ENCODE measurements at places on chromosomes 7 and 10.

- DNase-seq, result no peak
- H3K36me3 ChIP-seq, result no peaks in the 10 kb centered on the region
- H3K4me3 ChIP-seq, result no peak overlapping the region
- H3K27me3 ChIP-seq, result peaks cover 29% of the 10 kb centered on the region
- no peak overlapping the region for H3K27ac ChIP-seq
Observed at GRCh38 chr10:6875269-6875865, 295.3 kb upstream of the PRKCQ start.

DNA sequence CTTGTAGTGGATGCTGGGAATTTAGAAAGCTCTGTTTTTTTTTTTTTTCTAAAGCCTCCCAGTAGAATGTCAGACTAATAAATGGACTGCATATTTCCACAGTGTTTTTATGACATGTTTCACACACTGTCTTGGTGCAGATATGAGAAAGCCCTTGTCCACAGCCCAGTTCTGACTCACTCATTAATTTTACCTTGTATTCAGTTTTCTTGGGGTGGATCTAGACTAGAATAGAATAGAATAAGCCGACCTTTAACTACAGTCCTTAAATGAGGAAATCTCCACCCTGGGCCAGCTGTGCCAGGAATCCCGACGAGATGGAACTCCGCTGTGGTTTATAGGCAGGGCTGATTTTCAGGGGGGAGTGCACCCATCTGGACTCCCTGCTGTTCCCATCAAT lies 274.7 kb downstream of the NRG3 start:
- no peak overlapping the region for H3K4me3 ChIP-seq
- no peak for DNase-seq
- no peak overlapping the region for H3K27ac ChIP-seq
- H3K27me3 ChIP-seq, result no peaks in the 10 kb centered on the region
- H3K4me1 ChIP-seq, result no peaks in the 10 kb centered on the region
- no peaks in the 10 kb centered on the region for H3K36me3 ChIP-seq

DNA sequence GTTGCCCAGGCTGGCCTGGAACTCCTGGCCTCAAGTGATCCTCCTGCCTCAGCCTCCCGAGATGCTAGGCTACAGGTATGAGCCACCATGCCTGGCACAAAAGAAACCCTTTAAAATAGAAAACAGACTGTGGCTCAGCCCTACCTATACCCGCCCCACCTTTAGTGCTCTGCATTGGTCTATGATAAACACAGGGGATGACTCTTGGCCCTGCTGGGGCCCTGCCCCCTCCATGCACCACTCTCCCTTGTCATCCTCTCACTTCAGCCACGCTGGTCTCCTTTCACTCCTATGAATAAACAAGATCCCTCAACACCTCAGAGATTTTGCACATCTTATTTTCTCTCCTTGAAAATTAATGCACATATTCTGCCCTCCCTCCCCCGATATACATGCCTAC lies 251.4 kb upstream of the KLF14 start:
- no peak for DNase-seq
- H3K27ac ChIP-seq, result peak overlapping the region; percentile 90
- H3K27me3 ChIP-seq, result no peaks in the 10 kb centered on the region
- peaks cover 60% of the 10 kb centered on the region for H3K4me1 ChIP-seq
- peak overlapping the region; percentile 3 for H3K4me3 ChIP-seq
- H3K36me3 ChIP-seq, result no peaks in the 10 kb centered on the region

DNA sequence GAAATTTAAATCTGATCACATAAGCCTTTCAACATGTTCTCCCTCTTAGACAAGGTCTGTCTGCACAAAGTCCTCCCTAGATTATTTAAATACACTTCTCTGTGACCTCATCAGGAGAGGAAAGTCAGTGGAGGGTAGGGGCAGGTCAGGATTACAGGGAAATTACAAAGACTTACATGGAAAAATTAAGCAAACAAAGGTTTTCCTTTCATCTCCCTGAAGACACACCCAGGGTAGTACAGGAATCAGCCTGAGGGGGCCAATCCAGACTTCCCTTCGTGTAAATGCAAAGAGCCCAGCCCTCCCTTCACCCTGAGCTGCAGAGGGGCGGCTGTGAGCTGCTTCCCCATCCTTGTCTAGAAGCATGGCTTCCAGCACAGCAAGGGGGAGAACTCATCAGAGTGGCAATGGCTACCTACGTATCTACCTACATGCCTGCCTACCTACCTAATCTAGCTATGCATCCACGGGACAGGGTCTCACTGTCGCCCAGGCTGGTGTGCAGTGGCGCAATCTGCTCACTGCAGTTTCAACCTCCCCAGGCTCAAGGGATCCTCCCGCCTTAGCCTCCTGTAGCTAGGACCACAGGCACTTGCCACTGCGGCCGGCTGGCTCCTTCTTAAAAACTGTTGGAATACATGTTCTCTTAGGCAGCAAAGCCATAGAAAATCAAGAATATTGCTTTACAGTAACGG lies 33.2 kb downstream of the PITRM1 start:
- no peak for DNase-seq
- peaks cover 6% of the 10 kb centered on the region for H3K36me3 ChIP-seq
- no peak overlapping the region for H3K4me3 ChIP-seq
- no peaks in the 10 kb centered on the region for H3K4me1 ChIP-seq
- no peaks in the 10 kb centered on the region for H3K27me3 ChIP-seq

DNA sequence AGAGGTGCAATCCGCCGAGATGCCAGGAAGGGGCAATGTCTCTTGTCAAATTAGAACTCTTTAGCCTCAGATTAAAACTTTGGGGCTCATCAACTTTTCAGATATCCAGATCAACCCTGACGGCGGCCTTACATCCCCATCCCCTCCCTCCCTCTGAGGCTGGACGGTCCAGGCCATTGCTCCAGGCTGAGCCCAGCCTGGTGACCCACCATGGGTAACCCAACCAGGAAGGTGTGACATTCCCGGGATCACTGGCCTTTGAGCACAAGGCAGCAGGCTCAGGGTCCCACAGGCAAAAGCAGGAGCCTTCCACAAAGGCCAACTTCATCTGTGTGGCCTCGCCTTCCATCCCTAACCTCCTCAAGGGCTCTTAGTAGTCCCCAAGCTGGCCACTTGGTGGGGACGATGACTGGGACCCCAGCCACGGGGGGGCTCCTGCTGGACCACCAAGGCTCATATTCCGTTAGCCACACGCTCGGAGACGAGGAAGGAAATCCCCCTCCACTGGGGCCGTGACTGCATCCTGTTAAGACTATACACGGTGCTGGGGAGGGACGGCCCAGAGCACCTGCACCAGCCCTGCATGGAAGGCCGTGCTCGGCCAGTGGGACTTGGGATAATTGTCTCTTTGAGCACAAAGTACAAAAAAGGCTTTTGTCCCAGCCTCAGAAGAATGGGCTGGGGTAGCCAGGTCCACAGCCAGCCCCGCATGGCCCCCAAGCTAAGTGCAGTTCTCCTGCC lies 62.8 kb downstream of the ZRANB1 start:
- no peak overlapping the region for H3K4me3 ChIP-seq
- H3K27me3 ChIP-seq, result no peaks in the 10 kb centered on the region
- DNase-seq, result no peak
- no peaks in the 10 kb centered on the region for H3K36me3 ChIP-seq

DNA sequence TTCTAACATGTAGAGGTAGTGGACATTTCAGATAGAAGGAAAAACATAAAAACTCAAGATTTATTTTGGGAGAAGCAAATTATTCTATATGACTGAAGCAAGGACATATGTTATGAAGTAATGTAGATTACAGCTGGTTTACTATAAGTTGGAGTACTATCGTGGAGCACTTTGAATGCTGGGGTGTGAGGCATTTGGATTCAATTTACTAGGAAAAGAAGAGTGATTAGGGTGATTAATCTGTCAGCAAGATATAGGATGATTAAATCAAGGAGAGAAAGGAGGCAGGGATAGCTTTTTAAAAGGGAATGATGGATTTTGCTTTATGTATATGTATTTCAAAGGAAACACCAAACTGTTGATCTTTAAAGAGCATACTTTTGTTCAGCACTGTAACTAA lies 318.4 kb upstream of the KAT6B start:
- H3K36me3 ChIP-seq, result peaks cover 66% of the 10 kb centered on the region
- no peak for DNase-seq
- H3K4me1 ChIP-seq, result peaks cover 4% of the 10 kb centered on the region
- no peaks in the 10 kb centered on the region for H3K27me3 ChIP-seq

- no peak overlapping the region for H3K27ac ChIP-seq
- H3K36me3 ChIP-seq, result peaks cover 27% of the 10 kb centered on the region
- H3K4me1 ChIP-seq, result no peaks in the 10 kb centered on the region
- no peak overlapping the region for H3K4me3 ChIP-seq
- no peak for DNase-seq
- H3K27me3 ChIP-seq, result no peaks in the 10 kb centered on the region
Observed at GRCh38 chr10:121788115-121788514, 139.7 kb downstream of the ATE1 start.

- H3K36me3 ChIP-seq, result peaks cover 6% of the 10 kb centered on the region
- H3K4me1 ChIP-seq, result peaks cover 15% of the 10 kb centered on the region
- no peak overlapping the region for H3K4me3 ChIP-seq
- no peak overlapping the region for H3K27ac ChIP-seq
- no peak for DNase-seq
Observed at GRCh38 chr7:44368885-44369284, 43.5 kb upstream of the CAMK2B start.

GRCh38 chr7:157018997-157019608 lies 8.6 kb upstream of the MNX1 start:
- peaks cover 30% of the 10 kb centered on the region for H3K4me1 ChIP-seq
- H3K4me3 ChIP-seq, result peak overlapping the region; percentile 81
- DNase-seq, result no peak
- no peaks in the 10 kb centered on the region for H3K36me3 ChIP-seq
- no peak overlapping the region for H3K27ac ChIP-seq
